Endothelial cell of umbilical vein (primary cell): ENCODE measurements at places on chromosomes 3 and 15.

- no peak for DNase-seq
Measured at GRCh38 chr3:61808526-61808925, 247.2 kb downstream of the PTPRG start.

DNA sequence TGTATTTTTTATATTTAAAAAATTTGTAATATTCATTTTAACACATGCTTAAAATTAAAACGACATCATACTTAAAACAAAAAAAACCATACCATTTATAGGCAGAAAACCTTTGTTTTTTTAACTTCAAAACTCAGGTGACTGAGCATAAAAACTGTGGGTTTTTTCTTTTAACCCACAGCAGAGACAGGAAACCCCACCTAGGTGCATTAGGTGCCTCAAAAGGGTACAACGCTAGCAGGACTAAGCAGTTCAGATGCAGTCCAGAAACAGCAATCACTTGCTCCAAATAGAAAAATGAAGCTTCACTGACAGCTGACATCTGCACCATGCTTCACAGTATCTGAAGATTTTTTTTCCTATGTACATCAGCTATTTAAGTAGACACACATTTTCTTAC, 52.3 kb downstream of the GLB1 start:
- no peak for DNase-seq

DNA sequence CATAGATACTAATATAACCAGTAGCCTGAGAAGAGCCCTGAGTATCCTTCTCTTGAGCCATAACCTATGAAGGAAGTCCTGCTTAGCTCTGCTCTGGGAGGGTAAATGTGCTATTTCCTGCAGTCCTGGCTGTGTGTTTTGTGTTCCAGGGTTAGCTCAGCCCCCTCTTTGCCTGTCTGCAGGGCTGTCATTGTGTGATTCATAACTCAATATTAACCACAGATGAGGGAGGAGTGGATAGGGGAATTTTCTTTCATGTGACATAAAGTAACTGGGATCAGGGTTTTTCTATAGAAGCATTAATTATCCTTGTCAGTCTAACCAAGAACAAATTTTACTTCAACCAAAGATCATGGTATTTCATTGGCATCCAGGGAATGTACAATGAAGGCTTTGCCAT, 183.3 kb upstream of the ZBTB20 start:
- DNase-seq, result peak; percentile 78

GRCh38 chr3:131231710-131232389, 149.7 kb upstream of the NUDT16 start:
- peak; percentile 8 for DNase-seq

DNA sequence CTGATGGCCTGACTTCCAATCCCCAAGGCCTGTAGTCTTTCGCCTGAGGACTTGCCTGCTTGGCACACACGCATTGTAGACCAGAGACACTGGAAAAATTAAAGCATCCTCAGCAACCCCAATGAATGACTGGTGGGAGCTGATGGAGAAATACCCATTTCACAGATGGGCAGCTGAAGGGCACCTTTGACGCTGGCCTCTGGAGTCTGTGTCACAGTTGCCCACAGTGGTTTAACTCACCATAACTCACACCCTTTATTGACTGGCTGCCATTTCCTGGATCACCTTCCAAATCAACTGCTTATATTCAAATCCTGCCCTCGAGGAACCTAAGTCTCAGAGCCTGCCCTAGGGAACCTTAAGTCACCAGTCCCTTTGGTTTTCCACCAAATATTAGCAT, 183.1 kb downstream of the SHQ1 start:
- no peak for DNase-seq

DNA sequence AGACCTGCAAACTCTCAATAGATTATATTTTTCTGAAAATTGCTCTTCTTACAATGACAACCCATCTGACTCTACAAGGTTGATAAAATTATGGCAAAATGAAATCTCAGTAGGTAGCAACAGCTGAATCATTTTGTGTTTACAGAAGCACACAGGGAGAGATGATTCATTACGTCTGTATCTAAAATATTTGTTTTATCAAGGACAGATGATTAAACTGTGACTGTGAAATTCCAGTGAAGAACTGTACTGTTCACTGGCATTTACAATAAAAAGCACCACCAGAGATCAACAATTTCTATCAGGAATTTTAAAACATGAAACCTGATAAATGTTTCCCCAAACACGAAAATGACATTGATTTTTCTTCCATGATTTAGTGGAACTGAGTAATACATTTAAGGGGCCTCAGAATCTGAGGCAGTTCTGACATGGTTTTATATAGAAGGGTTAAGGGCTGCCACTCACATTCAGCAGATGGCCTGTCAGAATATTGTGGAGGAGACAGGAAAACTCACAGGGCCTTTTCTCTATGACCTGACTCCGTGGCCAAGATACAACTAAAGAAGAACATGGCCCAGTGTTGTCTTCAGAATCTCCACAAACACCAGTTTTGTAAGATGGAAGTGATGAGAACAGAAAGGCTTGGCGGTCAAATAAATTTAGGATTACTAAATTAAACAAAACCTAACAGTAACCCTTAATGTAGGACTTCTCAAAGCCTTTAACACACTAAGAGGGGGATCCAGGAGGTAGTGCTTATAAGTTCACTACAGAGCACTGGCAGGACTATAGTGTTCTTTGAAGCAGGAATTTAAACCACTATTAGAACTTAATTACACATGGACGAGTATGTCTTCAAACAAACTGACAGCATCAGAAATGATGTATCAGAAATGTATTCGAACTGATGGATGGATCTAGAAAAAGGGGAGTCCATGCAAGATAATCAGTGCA, 25.9 kb downstream of the RAD18 start:
- peak; percentile 70 for DNase-seq

DNA sequence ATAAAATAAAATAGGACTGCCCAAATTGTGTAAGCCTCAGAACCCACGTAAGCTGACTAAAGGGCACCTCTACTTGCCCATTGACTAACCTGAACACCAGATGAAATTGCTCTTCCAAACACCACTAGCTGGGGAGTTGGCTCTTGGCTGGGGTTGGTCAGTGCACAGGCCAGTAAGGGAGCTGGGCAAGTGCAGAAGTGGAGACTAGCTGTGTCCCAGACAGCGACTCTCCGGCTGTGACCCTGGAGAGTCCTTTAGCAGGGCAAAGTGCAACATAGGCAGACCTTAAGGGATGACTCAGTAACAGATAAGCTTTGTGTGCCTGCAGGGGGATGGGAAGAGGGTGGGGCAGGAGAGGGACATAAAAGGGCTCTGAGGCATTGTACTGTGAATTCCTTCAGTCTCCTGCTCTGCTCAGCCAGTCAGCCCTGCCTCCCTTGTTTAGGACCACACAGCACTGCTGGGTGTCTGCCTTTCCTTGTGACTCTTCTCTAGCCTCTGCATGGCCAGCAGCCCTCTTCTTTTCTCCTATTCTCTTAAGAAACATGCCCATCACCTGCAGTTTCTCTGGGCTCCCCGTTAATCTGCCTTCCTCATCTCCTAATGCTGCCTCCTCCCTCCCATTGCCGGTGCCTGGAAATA, 13.2 kb downstream of the NR1I2 start:
- DNase-seq, result peak; percentile 27

- no peak for DNase-seq
Measured at GRCh38 chr3:155872904-155873646, 2.6 kb downstream of the GMPS start.

- no peak for DNase-seq
Measured at GRCh38 chr15:100778831-100779288, 100.8 kb upstream of the ALDH1A3 start.

GRCh38 chr3:12062605-12063004, 58.4 kb downstream of the SYN2 start:
- DNase-seq, result no peak

DNA sequence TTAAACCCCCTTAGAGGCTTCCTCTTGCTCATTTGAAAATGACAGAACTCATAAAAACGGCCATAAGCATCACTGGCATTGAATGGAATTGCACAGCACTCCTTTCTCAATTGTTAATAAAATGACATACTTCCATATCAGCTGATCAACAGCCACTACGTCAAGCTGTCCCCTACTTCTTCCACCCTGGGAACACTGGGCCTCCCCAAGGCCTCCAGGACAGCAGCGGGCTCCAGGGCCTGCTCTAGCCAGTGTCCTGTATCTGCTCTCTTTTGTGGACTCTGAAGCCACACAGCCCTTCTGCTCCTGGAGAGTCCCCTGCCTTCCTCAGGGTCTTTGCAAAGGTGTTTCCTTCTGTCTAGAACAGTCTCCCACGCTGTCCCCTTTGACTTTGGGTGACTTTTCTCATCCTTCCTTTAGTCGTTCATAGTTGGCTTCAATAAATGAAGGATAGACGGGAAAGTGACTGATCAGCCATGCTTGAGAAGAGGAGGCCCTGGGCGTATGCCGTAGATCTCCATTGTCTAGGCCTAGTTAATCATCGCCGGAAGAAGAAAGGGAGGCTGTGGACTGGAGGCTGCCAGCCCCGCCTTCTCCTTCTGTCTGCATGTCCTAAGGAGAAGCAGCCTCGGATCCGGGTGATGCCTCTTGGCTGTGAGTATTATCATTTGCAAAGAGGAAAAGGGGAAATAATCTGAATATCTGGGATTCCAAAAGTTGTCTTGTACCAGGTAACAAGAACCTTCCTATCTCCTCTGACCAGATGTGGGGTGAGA, 4.7 kb upstream of the THSD4 start:
- no peak for DNase-seq

DNA sequence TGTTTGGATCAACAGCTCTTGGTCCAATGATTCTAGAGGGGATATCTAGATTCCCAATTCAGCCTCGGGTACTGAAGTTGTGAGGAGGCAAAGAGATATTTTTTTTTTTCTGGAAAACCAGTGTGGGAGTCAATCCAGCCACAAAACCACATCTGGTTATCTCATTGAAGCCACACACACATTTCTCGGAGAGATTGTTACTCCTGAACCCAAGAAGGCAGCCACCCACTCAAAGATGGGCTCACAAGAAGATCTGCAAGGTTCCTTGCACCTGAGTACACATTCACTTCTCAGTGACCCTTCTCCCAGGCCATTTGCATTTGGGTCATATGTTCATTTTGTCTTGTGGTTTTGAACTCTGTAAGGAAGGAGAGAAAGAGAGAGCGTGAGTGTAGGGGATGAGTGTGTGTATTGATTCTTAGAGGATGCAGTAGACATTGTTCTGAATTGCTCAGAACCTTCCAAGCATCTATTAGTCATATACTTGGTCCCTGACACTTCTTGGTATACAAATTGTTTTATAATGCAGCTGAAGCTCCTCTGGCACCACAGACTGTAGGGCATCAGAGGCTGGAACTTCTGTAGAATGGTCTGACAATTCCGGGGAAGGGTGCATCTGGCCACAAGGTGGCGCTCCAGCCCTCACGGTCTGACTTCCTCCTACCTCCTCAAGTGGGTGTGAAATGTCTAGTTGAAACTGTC, 39.3 kb upstream of the TRA2B start:
- peak; percentile 75 for DNase-seq

- DNase-seq, result no peak
Measured at GRCh38 chr3:138289260-138289659, 40.4 kb downstream of the NME9 start.

DNA sequence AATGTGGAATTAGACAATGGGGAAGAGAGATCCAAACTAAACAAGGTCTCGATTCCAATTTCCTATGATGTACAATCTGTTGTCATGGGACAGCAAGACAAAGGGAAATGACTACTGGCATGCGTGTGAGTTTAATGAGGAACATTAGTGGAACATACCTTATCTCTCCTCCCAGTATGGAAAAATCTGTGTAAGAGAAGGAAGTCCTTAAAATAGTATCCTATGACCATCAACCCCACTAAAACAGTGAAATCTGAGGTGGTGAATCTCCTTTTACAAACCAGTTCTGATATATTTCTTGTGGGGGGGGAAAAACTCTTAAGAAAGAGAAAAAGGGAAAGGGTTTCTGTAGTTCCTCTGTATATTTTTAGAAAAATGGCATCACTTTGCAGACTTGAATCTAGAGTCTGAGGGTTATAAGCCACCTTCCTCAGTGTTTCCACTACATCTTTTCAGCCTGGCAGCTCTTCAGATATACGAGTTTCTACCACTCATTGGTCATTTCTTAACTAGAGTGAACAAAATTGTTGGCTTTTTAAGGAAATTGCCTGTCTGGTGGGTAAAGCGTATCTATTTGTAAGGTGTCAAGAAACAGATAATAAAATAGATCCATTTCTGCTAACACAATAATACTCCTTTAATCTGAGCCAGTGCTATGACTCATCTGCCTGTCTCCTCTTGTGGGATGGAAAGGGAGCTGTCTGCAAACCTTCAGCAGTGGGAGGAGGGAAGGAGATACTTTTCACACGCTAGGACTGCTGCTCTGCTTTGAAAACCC, 3.0 kb upstream of the TNFAIP8L3 start:
- peak; percentile 97 for DNase-seq

GRCh38 chr3:123277106-123277505, 75.4 kb downstream of the SEC22A start:
- no peak for DNase-seq

- DNase-seq, result no peak
Measured at GRCh38 chr15:43436395-43436794, 56.6 kb downstream of the TP53BP1 start.

GRCh38 chr3:48306860-48307530, 26.5 kb downstream of the SPINK8 start:
- DNase-seq, result no peak

- DNase-seq, result no peak
Measured at GRCh38 chr3:74546426-74546825, 68.0 kb downstream of the CNTN3 start.

DNA sequence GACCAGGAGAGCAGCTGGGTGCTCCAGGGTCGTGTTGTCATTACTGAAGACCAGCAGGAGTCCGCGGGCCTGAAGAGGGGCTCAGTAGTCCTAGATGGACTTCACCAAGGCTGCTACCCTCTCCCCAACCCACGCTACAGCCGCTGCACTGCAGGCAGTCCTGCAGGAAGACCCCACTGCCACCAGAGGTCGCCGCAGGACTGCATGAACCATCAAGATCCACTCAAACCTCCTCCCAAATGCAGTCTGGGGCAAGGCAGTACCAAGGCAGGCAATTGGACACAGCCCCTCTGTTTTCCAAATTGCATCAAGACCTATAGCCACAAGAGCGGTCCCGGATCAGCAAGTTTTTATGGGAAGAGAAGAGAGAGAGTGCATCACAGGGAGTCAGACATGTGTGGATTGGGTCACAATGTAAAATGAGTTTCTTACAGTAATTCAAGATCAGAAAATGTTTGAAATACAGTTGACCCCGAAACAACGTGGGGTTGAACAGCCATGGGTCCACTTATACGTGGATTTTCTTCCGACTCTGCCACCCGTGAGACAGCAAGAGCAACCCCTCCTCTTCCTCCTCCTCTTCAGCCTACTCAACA, 46.7 kb downstream of the DZIP1L start:
- peak; percentile 62 for DNase-seq

- no peak for DNase-seq
Measured at GRCh38 chr3:9448643-9449042, 51.2 kb downstream of the SETD5 start.

DNA sequence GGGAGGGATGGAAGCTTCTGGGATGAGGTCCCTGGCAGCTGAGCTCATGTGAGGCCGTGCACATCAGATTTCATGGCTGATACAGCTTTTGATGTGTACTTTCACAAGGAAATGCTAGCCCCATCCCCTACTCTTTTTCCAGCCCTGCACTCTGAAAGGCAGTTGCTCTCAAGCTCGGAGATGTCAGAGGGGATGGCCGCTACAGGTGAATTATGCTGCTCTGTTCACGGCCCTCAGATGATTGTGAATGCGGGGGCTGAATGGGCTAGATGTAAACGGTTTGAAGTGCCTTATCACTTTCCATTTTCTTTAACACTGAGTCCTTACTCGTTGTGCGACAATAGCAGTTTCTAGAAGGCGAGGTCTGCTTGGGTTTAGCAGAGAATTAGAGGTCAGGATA, 88.0 kb upstream of the RASGRF1 start:
- DNase-seq, result no peak
